Activated T-cell treated with anti-CD3 and anti-CD28 coated beads, Interleukin-2, amount 50 U/mL, for 72 hours (primary cell): ENCODE measurements at places on chromosomes 12 and 14. TPM values are rescaled to one million over a fixed set of nuclear protein-coding genes. Genes with fewer than 3 reads are reported as not detected.

DNA sequence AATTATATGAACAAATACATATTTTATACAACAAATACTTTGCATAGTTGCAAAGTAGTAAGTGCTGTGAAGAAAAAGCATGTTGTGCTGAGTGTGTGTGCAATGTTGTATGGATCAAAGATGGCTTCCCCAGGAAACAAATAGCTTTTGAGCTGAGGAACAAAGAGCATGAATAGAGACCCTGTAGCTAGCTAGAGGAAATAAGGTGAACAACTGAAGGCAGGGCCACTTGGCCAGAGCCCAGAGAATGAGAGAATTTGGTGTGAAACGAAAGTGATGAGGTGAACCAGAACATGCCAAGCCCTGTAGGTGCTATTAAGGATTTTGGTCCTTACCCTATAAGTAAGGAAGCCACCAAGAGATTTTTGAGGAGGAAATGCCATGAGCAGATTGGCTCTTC lies 17.1 kb downstream of the DYRK2 start:
- H3K4me1 ChIP-seq, result peaks cover 51% of the 10 kb centered on the region
- H3K27me3 ChIP-seq, result no peaks in the 10 kb centered on the region
- H3K36me3 ChIP-seq, result peaks cover 3% of the 10 kb centered on the region
- no peak for DNase-seq
- no peak overlapping the region for H3K4me3 ChIP-seq

Gene RARG
- 36.7 TPM for total RNA-seq

Gene ISCU
- total RNA-seq, result 115 TPM

- no peak for DNase-seq
These were observed 3.1 kb downstream of the ENTPD5 start for GRCh38 chr14:74015963-74016362.

DNA sequence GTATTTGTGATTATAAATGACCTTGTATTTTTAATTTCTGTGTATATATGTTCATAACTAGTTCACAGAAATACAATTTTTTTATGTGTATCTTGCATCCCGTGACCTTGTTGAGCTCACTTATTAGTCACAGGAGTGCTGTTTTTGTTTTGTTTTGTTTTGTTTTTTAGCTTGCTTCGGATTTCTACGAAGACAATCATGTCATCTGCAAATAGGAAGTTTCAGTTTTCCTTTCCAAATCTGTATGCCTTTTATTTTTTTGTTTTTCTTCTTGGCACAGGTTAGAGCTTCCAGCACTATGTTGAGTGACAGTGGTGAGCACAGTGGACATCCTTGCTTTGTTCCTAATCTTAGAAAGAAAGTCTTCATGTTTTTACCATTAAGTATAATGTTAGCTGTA lies 229.2 kb upstream of the GARIN6 start:
- no peaks in the 10 kb centered on the region for H3K36me3 ChIP-seq
- no peak overlapping the region for H3K4me3 ChIP-seq
- DNase-seq, result no peak
- no peaks in the 10 kb centered on the region for H3K27me3 ChIP-seq

Gene FOXN4
- not detected for total RNA-seq

Gene FLRT2
- total RNA-seq, result not detected

Gene STON2
- 0.10 TPM for total RNA-seq

GRCh38 chr12:89319606-89320005 lies 32.7 kb downstream of the DUSP6 start:
- H3K4me1 ChIP-seq, result peaks cover 11% of the 10 kb centered on the region
- no peaks in the 10 kb centered on the region for H3K27me3 ChIP-seq

DNA sequence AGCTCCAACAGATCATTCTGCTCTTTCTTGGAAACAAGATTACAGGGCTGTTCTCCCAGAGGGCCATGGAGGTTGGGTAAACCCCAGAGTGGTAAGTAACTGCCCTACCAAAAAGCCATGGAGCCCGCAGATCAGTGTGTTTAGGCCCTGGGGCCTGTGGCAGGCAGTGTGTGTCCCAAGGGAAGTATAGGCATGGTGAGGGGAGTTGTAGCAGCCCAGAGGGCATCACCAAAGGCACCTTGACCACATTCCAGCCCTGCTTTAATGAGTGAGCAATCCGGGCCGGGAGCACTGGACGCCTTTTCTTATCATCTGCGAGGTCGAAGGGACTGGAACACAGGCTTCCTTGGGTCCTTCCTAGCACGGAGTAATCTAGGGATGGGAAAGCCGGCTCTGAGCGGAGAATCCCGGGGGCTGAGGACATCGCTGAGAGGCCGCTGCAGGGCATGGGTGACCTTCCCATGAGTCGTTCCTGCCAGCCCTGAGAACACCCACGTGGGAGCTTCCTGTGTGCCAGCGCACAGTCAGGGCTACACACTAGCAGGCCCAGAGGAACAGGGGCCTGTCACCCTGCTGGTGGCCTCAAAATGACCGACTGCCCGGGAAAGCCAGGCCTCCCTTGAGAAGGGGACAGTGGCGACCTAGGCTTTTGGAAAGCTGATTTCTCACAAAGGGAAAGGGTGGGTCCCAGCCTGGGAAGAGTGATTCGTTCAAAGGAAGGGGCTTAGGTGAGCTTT lies 91.3 kb downstream of the NINJ2 start:
- H3K27ac ChIP-seq, result peak overlapping the region; percentile 7
- DNase-seq, result no peak
- no peaks in the 10 kb centered on the region for H3K27me3 ChIP-seq
- H3K4me1 ChIP-seq, result peaks cover 42% of the 10 kb centered on the region
- H3K4me3 ChIP-seq, result no peak overlapping the region

- H3K4me3 ChIP-seq, result no peak overlapping the region
- peak overlapping the region; percentile 91 for H3K27ac ChIP-seq
- H3K4me1 ChIP-seq, result peaks cover 50% of the 10 kb centered on the region
These were observed 48.0 kb downstream of the ARF6 start for GRCh38 chr14:49940808-49941421.

DNA sequence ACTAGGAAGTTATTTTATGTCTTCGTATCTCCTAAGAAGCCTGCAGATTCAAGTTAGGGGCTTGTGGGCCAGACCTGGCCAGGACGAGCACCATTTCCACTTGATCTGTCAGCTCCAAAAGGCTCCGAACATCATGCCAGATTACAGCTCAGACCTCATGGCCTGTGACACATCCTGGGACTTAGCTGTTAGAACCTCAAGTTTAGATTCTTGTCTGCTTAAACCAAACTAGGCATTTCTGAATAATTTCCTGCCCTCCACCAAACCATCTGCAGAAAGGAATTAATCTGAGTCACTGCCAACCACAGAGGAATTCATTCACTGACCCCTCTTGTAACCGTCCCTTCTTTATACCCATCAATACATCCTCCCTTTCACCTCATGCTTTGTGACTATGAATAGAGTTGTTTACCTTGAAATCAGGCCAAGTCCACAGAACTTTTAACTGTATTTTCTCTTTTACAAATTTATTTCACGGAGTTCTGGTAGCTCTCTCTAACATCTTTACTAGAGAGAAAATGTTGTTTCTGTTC lies 120.3 kb downstream of the FBXL14 start:
- H3K36me3 ChIP-seq, result no peaks in the 10 kb centered on the region
- no peaks in the 10 kb centered on the region for H3K27me3 ChIP-seq
- no peaks in the 10 kb centered on the region for H3K4me1 ChIP-seq
- DNase-seq, result peak; percentile 44
- no peak overlapping the region for H3K4me3 ChIP-seq

- H3K36me3 ChIP-seq, result no peaks in the 10 kb centered on the region
- no peak overlapping the region for H3K4me3 ChIP-seq
- peaks cover 6% of the 10 kb centered on the region for H3K4me1 ChIP-seq
- no peak overlapping the region for H3K27ac ChIP-seq
- DNase-seq, result no peak
- no peaks in the 10 kb centered on the region for H3K27me3 ChIP-seq
These were observed 49.4 kb upstream of the STK38L start for GRCh38 chr12:27194644-27195043.

Gene NRXN3
- total RNA-seq, result not detected

Gene ITGB7
- total RNA-seq, result 88.0 TPM

Gene TAS2R19
- total RNA-seq, result 2.1 TPM

- H3K36me3 ChIP-seq, result no peaks in the 10 kb centered on the region
- DNase-seq, result no peak
- no peak overlapping the region for H3K4me3 ChIP-seq
- H3K27me3 ChIP-seq, result peaks cover 23% of the 10 kb centered on the region
- no peaks in the 10 kb centered on the region for H3K4me1 ChIP-seq
- H3K27ac ChIP-seq, result no peak overlapping the region
These were observed 23.2 kb upstream of the MAGOHB start for GRCh38 chr12:10636611-10637010.

Gene RDH12
- total RNA-seq, result not detected

Gene CNIH1
- 86.7 TPM for total RNA-seq

- H3K27me3 ChIP-seq, result no peaks in the 10 kb centered on the region
- H3K36me3 ChIP-seq, result no peaks in the 10 kb centered on the region
- no peaks in the 10 kb centered on the region for H3K4me1 ChIP-seq
- no peak overlapping the region for H3K4me3 ChIP-seq
- no peak overlapping the region for H3K27ac ChIP-seq
These were observed 268.9 kb downstream of the SUDS3 start for GRCh38 chr12:118645219-118645618.

GRCh38 chr14:81519200-81520011 lies 14.2 kb downstream of the SEL1L start:
- DNase-seq, result no peak
- H3K36me3 ChIP-seq, result peaks cover 38% of the 10 kb centered on the region
- H3K4me1 ChIP-seq, result peaks cover 43% of the 10 kb centered on the region
- H3K27ac ChIP-seq, result peak overlapping the region; percentile 94
- no peaks in the 10 kb centered on the region for H3K27me3 ChIP-seq
- peak overlapping the region; percentile 6 for H3K4me3 ChIP-seq

- no peaks in the 10 kb centered on the region for H3K36me3 ChIP-seq
- H3K27me3 ChIP-seq, result no peaks in the 10 kb centered on the region
- H3K4me3 ChIP-seq, result no peak overlapping the region
These were observed 24.3 kb downstream of the TECPR2 start for GRCh38 chr14:102387086-102387485.

GRCh38 chr14:89848165-89848564 lies 106.4 kb downstream of the EFCAB11 start:
- no peak overlapping the region for H3K27ac ChIP-seq
- H3K36me3 ChIP-seq, result no peaks in the 10 kb centered on the region
- H3K4me1 ChIP-seq, result no peaks in the 10 kb centered on the region
- no peak overlapping the region for H3K4me3 ChIP-seq
- no peak for DNase-seq
- peaks cover 8% of the 10 kb centered on the region for H3K27me3 ChIP-seq

DNA sequence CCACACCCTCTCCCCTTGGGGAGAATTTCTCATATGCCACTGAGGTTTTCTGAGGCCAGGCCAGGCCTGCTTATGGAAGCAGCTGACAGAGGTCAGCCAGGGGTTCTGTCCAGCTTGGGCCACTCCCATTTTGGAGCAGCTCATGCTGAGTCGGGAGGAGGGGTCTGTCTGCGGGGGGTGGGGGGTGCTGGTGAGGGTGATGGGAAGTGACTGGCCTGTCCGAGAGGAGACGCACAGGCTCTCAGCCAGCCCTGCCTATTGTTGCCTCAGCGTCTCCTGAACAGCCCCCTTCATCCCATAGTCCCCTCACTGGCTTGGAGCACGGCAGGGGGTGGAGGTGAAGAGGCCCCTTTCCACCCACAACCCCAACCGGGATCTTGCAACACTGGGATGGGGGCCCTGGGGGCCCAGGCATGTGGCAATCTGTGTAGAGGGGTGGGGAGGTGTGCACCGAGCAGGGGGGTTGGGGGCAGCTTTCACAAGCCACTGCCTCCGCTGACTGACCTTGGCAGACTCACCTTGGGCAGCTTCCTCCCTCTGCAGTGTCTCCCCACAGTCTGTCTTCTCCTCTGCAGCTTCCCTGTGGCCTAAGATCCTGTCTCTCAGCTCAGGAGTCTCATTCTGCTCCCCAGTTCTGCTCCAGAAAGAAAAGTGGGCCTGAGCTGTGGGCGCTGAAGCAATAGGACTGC lies 5.5 kb downstream of the CEBPE start:
- H3K27ac ChIP-seq, result no peak overlapping the region
- H3K4me3 ChIP-seq, result no peak overlapping the region
- H3K27me3 ChIP-seq, result no peaks in the 10 kb centered on the region

DNA sequence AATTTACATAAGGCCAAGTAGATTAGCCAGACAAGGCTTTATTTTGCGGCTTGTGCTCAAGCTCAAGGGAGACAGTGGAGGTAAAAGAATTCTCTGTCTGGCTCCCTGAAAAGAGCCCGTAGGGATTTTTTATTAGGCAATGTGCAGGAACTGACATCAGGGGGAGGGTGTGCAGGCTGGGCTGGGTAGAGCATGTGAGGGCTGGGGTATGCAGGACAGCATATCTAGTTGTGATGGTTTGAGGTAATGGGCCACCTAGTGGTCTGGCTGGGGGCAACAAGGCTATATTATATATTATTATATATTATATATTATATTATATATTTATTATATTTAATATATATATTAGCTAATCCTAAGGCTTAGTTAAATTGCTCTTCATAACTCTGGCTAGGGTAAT lies 102.1 kb downstream of the TMEM117 start:
- H3K36me3 ChIP-seq, result no peaks in the 10 kb centered on the region
- DNase-seq, result no peak
- no peak overlapping the region for H3K4me3 ChIP-seq
- H3K27ac ChIP-seq, result no peak overlapping the region

DNA sequence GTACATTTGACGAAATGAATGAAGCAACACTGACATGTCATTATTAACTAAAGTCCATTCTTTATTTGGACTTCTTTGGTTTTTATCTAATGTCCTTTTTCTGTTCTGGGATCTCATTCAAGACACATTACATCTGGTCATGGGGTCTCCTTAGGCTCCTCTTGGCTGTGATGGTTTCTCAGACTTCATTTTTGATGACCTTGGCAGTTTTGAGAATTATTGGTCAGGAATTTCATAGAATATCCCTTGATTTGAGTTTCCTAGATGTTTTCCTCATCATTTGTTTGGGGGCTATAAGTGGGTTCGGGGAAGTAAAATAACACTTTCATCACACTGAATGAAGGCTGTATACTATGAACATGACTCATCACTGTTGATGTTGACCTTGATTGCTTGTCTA lies 770.6 kb downstream of the AACS start:
- H3K4me1 ChIP-seq, result no peaks in the 10 kb centered on the region
- no peak overlapping the region for H3K27ac ChIP-seq
- H3K4me3 ChIP-seq, result no peak overlapping the region
- no peak for DNase-seq
- no peaks in the 10 kb centered on the region for H3K36me3 ChIP-seq

Gene CEBPE
- total RNA-seq, result 0.36 TPM

Gene WSCD2
- total RNA-seq, result not detected

- H3K36me3 ChIP-seq, result no peaks in the 10 kb centered on the region
- no peak for DNase-seq
- no peak overlapping the region for H3K27ac ChIP-seq
- H3K4me1 ChIP-seq, result no peaks in the 10 kb centered on the region
- no peaks in the 10 kb centered on the region for H3K27me3 ChIP-seq
- no peak overlapping the region for H3K4me3 ChIP-seq
These were observed 27.4 kb downstream of the ABCD4 start for GRCh38 chr14:74275241-74275841.

- DNase-seq, result no peak
- no peaks in the 10 kb centered on the region for H3K36me3 ChIP-seq
- no peaks in the 10 kb centered on the region for H3K4me1 ChIP-seq
- H3K4me3 ChIP-seq, result no peak overlapping the region
- peaks cover 18% of the 10 kb centered on the region for H3K27me3 ChIP-seq
- no peak overlapping the region for H3K27ac ChIP-seq
These were observed 42.5 kb downstream of the CYP46A1 start for GRCh38 chr14:99726538-99727095.

- no peak overlapping the region for H3K4me3 ChIP-seq
- no peak for DNase-seq
- no peak overlapping the region for H3K27ac ChIP-seq
These were observed 183.4 kb downstream of the SLC25A21 start for GRCh38 chr14:36988989-36989388.

- H3K36me3 ChIP-seq, result peaks cover 22% of the 10 kb centered on the region
- H3K4me3 ChIP-seq, result peak overlapping the region; percentile 11
- peaks cover 81% of the 10 kb centered on the region for H3K4me1 ChIP-seq
These were observed 2.8 kb downstream of the GPR19 start for GRCh38 chr12:12693111-12693671.

GRCh38 chr12:50882563-50882962 lies 39.8 kb downstream of the TMPRSS12 start:
- no peaks in the 10 kb centered on the region for H3K27me3 ChIP-seq
- no peak overlapping the region for H3K27ac ChIP-seq
- no peak for DNase-seq
